CD8-positive, alpha-beta memory T cell (primary cell): ENCODE measurements at places on chromosomes 11 and 22.
A peak's percentile ranks its signal among the peaks of the same experiment; 100 is the strongest.

DNA sequence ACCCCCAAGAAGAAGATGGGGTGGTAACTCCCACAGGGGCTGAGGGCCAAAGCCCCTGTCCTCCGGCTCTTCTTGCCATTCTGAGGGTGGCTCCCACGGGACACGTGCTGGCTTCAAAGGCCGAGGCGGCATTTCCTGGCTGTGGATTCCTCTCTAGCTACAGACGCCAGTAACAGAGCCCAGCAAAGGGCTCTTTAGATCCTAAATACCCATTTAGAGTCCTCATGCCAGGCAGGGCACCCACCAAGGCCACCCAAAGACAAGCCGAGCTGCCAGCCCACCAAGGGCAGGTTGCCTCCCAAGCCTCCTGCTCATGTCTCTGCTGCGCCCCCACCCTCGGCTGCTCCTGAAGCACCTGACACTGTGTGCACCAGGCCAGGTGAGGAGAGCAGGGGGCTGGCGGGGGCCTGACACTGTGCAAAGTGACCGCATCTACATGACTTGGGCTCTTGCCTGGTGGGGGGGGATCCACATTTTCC, 5.7 kb downstream of the LRFN4 start:
- no peak for DNase-seq

DNA sequence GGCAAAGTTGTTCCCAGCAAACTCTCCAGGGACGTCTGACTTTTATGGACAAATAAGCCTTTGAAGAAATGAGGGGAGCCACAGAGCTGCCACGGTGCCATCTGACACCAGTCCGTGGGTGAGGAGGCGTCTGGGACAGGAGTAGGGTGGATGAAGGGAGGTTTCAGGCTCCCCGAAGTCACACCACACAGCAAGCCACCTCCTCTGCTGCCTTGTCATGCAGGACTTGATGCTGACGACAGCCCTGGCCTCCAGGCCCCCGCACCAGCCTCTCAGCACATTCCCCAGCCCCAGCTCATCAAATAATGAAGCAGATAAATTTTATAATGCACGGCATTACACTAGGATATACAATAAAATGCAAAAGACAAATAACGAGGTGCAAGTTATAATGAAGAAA, 156.5 kb downstream of the CEP164 start:
- DNase-seq: no peak

GRCh38 chr11:130189492-130190210, 30.1 kb downstream of the ST14 start:
- no peak for DNase-seq

DNA sequence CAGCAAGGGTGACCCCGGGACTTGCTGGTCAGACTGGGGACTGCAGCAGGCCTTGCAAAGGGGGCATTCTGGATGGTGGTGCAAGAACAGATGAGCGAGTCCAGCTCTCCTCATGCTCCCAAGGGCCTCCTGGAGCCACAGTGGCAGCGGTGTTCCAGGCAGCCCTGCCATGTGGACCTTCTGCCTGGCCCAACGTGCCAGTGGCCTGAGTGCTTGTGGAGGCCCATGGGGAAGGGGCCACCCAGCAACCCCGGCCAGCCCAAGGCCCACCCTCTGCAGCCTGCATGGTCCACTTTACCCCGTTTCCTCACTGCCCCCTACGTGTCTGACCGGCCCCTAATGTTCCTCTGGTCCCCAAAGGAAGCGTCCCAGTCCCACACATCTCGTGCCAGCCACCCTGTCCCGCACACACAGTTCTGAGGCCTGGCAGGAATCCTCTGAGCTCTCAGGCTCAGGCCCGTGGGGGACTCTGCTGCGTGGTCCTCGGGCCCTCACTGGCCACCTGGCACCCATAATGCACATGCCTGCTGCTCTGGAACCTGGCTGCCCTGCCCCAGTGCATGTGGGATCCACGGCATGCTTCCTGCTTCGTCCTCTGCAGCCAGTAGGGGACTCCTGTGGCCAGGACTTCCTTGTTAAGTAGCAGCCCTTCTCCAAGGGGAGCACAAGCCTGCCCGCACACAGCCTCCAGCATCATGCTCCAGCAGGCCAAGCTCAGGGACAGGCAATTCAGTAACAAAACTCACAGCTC, 85.5 kb downstream of the DGCR2 start:
- no peak for DNase-seq

DNA sequence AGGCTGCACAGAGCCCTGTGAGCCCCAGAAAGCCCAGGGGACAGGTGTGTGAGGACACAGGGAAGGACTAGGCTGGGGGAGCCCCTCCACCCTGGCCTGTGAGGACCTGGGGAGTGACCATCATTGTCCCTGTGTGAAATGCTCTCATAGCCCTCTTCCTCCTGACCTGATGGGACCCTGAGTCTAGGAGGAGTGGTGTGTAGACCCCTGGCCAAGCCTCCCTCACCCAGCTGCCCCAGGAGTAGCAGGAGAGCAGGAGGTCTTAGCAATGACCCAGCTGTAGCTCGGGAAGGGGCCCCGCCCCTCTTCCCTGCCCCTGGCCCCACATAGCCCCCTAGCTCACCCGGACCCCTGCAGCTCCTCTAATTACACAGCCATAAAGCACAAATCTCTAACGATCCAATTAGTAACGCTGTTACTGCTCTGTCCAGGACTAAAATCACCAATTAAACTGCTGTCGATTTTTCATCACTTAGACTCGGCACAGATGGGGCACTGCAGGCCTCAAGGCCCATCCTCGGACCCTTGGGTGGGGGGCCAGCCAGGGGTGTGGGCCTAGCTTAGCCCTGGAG, 6.6 kb upstream of the CABP7 start:
- DNase-seq: no peak

DNA sequence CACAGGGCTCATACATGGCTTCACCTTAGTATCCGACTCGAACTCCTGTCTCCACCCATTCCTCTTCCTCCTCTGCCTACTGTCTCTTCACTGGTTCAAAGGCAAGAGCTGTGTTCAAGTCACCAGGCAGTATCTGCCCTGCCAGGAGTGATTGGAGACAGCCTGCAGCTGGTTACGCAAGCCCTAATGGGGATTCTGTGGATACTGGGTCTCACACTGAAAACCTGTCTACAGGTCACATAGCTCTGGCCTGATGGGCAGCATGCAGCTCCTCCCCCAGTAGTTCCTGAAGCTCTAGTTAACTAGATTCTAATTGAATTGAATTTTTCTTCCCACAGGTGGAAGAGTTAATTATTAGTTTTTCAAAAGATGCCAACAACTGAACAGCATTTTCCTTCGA, 332.2 kb downstream of the TMEM135 start:
- no peak for DNase-seq

DNA sequence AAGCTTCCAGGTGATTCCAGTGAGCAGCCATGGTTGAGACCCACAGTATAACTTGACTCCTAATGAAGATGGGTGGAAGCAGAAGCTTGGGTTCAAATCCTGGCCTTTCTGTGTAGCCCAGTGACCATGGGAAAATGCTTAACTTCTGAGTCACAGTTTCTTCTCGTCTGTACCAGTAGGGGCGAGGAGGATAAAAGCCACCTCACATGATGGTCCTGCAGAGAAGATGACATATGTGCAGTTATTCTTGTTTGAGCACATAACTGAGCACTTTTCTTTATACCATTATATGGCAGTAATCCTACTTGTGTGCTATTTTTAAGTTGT, 4.9 kb downstream of the TMEM109 start:
- no peak for DNase-seq

GRCh38 chr22:41021613-41022454, 70.6 kb upstream of the EP300 start:
- DNase-seq: peak; percentile 48

- no peak for DNase-seq
Observed at GRCh38 chr11:95445746-95446333, 214.8 kb upstream of the SESN3 start.

- no peak for DNase-seq
Observed at GRCh38 chr22:19818324-19819207, 36.1 kb downstream of the GNB1L start.

GRCh38 chr11:61951484-61952135, 1.5 kb downstream of the BEST1 start:
- DNase-seq: no peak

DNA sequence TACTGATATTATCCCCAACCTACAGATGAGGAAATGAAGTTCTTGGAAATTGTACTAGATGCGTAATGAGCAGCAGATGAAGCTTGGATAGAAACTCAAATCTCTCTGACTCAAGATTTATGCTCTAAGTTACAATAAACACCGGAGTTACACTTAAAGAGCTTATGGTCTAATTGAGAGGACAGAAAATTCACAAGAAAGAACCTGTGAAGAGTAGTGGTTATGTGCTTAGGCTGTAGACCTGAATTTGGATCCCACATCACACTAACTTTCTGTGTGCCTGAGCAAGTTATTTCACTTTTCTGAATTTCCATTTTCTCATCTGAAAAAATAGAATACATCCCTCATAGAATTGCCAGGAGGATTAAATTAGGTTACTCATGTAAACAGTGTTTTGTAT, 58.5 kb downstream of the FLI1 start:
- no peak for DNase-seq

DNA sequence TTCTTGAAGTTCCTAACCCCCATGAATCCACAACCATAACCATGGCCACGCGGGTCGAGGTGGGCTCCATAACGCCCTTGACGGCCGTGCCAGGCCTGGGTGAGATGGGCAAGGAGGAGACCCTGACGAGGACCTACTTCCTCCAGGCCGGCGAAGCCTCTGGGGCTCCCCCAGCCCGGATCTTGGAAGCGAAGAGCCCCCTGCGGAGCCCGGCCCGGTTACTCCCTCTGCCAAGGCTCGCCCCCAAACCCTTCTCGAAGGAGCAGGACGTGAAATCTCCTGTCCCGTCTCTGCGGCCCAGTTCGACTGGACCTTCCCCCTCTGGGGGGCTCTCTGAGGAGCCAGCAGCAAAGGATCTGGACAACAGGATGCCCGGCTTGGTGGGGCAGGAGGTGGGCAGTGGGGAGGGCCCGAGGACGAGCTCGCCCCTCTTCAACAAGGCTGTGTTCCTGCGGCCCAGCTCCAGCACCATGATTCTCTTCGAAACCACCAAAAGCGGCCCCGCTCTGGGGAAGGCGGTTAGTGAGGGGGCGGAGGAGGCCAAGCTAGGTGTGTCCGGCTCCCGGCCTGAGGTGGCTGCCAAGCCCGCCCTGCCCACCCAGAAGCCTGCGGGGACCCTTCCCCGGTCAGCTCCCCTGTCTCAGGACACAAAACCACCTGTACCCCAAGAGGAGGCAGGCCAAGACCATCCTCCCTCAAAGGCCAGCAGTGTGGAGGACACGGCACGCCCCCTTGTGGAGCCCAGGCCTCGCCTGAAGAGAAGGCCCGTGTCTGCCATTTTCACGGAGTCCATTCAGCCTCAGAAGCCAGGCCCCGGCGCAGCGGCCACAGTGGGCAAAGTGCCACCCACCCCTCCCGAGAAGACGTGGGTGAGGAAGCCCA, 75.7 kb downstream of the KIAA1671 start:
- DNase-seq: no peak

- DNase-seq: no peak
Observed at GRCh38 chr11:75776546-75776945, 8.0 kb downstream of the DGAT2 start.

- no peak for DNase-seq
Observed at GRCh38 chr11:128902515-128903066, 11.4 kb downstream of the KCNJ5 start.

- no peak for DNase-seq
Observed at GRCh38 chr11:29005401-29005980, 897.3 kb downstream of the METTL15 start.

GRCh38 chr11:74138572-74138971, 32.2 kb downstream of the C2CD3 start:
- DNase-seq: no peak

DNA sequence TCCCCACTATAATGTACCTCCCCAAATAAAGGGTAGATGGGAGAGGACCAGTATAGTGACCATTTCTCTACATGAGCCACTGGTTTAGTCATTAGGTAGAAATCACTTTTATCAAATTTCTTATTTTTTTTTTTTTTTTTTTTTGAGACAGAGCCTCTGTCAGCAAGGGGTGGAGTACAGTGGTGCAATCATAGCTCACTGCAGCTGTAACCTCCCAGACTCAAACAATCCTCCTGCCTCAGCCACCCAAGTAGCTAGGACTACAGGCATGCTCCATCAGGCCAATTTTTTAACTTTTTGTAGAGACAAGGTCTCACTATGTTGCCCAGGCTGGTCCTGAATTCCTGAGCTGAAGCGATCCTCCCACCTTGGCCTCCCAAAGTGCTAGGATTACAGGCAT, 322.4 kb downstream of the TTC28 start:
- DNase-seq: no peak

DNA sequence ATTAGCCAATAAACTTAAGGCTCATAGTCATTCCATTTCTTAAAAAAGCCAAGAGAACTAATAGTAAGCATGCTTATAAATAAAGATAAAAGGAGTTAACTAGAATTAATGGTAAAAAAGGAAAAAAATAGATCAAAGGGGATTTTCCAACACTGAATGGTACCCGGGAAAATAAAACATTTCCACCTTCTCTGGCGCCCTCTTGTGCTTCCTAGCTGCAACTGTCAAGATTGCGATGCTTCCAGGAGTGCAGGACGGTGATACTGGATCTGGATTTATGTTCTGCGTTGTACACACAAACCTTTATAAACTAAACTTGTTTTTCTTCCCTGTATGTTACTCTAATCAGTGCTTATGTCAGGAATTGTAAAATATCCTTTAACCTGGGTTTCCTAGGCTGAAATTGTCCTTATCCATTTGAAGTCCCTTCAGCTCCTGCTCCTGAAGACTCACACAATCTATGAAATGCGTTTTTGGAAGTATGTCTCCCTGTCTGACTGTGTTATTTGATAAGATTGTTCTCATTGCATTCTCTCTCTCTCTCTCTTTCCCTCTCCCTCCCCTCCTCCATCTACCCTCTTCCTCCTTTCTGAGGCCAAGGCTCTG, 9.6 kb upstream of the HTATIP2 start:
- DNase-seq: no peak
